ENCODE measurements at places on chromosomes 11 and 22.

- no peak for DNase-seq
Observed at GRCh38 chr11:2256293-2256913, 14.0 kb downstream of the ASCL2 start.

- DNase-seq = peak; percentile 7
Observed at GRCh38 chr11:70031631-70032469, 46.3 kb upstream of the ANO1 start.

GRCh38 chr11:124611064-124611463 lies at the start of gene PANX3:
PANX3 (plus strand) TSS chr11:124611428; CDS start chr11:124611557, 129 bp downstream.
- DNase-seq = no peak

DNA sequence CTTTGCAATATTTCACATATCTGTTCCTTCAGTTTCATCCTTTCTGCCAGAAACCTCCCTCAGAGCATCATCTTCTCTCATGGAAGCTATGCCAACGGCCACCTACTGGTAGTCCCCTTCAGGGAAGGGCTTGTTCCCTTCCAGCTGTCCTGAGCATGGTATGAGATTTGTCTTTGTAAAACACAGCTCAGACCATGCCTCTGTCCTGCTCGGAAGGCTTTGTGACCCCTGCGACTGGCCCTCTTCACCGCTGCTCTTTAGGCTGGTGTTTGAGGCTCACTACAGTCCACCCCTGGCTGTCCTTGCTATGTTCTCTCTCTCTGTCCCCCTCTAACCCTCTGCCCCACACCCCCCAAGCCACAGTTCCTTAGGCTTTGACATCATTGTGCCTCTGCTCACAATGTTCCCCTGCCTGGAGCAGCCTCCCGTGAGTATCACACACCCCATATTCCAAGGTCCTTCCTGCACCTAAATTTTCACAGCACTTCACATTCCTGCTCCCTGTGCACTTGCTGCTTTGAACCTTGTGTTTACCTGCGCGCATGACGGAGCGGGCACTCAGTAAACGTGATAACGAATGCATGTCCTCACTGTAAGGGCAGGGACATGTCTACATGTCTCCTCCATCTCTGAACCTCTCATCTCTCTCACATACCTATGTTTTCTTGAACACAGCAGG lies 24.0 kb upstream of the ACER3 start:
- no peak for DNase-seq

GRCh38 chr22:47549741-47550340 lies 787.4 kb downstream of the TBC1D22A start:
- no peak for DNase-seq

DNA sequence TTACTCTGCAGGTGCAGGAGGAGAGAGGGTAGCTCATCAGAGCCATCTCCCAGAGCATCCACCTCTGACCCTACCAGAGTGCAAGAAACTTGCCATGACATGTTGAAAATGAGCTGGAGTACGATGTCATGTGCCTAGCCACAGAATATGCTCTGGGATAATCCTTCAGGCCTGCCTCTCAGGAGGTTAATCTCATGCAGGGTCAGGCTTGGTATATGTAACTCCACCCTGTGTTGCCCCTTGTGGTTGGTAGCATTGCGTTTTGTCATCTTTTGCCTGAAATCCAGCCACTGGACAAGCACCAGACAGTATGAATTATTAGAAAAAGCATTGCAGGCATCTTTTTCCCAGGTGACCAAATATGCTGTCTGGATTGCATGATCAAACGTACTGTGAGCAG lies 36.2 kb downstream of the CNTF start:
- DNase-seq = no peak

Measured in stimulated activated CD4-positive, alpha-beta T cell treated with anti-CD3 and anti-CD28 coated beads, Interleukin-2, amount 100 ng/mL, for 24 hours (primary cell).